ENCODE measurements at places on chromosomes 3 and 15.

GRCh38 chr3:46677411-46677726, 16.1 kb downstream of the ALS2CL start:
- DNase-seq = no peak

GRCh38 chr3:127823426-127823857, 1.1 kb upstream of the MGLL start:
- DNase-seq = no peak

GRCh38 chr3:67386451-67386850, 268.0 kb downstream of the SUCLG2 start:
- no peak for DNase-seq

DNA sequence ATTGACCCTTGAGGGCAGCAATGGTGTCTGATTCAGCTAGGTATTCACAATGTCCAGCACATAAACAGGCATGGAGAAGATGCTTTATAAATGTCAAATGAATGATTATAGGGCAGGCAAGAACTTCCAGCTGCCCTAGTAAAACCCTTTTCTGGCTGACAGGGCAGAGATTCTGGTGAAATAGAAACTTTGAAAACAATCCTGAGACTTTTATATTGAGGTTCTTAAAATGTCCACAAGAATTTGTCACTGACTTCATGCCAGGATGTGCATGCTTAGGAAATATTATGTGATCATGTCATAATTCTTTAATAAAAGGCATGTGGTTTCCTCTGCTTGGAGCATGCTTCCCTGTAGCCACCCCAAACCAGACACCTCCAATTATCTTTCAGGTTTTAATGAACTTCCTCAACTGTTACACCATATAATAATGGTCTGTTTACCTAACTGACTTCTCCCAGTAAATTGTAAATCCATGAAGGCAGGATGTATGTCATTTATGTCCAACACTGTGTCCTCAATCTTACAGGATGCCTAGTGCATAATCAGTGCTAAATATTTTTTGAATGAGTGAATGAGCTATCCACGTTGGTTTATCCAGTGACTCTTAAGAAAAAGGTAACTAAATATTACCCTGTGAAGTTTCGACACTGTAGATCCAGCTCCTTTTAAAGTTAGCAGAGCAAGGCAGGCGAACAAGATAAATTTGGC, 43.4 kb upstream of the CLRN1 start:
- no peak for DNase-seq

DNA sequence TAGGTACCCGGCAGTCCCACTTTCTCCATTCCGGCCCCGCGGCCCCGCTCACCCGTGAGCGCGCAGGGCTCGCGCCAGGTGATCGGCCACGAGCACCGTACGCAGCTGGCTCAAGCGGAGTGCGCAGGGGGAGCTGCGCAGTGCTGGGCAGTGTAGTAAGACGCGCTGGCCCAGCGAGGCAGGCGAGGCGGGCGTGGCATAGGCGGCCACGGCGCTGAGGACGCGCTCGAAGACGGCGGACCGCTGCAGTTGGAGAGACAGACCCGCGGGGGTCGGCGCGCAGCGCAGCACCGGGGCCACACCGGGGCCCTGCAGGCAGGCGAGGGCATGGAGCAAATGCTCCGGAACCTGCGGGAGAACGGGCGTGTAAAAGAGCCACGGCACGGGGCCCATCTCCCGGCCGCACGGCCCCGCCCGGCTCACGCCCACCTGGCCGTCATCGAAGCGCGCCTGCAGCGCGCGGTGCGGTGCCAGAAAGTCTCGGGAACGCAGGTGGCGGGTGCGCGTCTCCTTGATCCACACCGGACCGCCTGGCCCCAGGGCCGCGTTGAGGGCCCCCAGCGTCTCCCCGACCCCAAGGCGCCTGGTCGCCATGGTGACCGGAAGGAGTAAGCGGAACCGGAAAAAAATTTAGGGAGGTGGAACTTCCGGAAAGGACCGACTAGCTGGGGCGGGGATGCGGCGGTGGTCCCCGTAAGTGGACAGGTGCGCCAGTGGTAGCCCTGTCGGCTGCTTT, at the start of gene DALRD3:
DALRD3 (minus strand) TSS at position 610 of the 736 bp plus-strand sequence; CDS start at position 594, 16 bp downstream.
- DNase-seq = peak; percentile 85

GRCh38 chr3:98588065-98588464, 5.3 kb downstream of the CPOX start:
- no peak for DNase-seq

GRCh38 chr3:72200332-72200731, 415.4 kb upstream of the PROK2 start:
- DNase-seq = no peak

GRCh38 chr3:168498194-168498593, 402.5 kb upstream of the GOLIM4 start:
- DNase-seq = no peak

GRCh38 chr15:74616366-74616939, 817 bp downstream of the CLK3 start:
- peak; percentile 77 for DNase-seq

DNA sequence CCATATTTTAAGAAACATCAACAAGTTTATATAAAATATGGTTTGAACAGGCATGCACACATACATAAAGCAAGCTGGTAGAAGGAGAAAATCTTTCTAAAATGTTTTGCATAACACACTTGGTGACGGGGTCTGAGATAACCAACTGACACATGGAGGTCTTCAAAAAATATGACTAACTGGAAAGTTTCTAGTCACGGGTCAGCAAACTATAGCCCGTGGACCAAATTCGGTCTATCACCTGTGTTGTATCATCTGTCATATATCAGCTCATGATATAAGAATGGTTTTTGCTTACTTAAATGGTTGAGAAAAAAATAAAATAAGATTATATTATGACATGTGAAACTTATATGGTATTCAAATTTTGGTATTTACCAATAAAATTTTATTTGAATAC, 465.1 kb downstream of the FOXP1 start:
- DNase-seq = no peak

DNA sequence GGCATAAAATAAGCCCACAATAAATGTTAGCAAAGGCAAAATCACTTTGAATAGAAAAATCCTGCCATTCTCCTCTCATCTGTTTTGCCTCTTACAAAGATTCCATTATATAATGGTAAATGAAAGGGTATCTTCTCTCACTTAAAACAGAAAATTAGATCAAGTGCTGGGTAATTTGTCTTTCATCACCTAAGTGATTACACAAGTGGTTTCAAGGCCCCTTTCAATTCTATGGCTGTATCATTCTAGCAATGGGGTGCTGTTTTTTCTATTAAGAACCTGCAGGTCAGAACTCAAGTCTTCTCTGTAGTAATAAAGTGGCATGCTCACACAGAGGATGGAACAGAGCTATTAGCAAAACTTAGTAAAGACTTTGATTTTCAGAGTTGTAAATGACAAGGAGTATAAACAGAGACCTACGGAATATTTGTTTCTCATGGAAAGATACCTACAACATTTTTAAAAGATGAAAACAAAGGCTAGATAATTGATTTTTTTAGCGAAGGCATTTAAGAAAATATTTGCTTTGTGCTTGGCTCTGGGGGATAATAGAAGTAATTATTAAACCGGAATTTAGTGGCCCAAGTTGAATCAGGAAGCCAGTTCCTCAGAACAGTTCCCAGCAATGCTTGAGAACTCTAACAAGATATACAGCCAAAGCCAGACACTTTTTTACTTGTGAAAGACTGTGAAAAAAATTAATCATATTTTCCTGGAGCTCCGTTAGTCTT, 137.4 kb downstream of the CMSS1 start:
- DNase-seq = no peak

- no peak for DNase-seq
Observed at GRCh38 chr15:100808691-100809090, 70.9 kb upstream of the ALDH1A3 start.

- DNase-seq = no peak
Observed at GRCh38 chr15:83927704-83928391, 273.9 kb downstream of the ADAMTSL3 start.

DNA sequence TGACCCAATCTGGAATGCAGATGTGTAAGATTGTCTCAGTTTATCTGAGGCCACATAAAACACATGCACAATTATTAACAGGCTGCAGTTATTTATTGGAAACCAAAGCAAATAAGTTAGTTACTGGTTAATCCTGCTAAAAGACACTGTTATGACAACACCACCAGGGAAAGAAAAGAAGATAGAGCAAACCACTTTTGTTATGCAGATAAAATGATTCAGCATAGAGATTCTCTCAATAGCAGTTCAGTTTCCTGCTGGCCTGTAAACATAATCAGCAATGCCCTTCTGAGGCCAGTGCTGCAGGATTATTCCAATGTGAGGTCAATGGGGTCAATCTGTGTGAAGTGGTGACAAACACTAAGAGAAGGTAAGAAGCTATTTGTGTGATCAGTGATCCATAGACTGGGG, 244.4 kb downstream of the ZBTB20 start:
- DNase-seq = no peak

- DNase-seq = no peak
Observed at GRCh38 chr3:171770689-171771620, 39.3 kb downstream of the PLD1 start.

DNA sequence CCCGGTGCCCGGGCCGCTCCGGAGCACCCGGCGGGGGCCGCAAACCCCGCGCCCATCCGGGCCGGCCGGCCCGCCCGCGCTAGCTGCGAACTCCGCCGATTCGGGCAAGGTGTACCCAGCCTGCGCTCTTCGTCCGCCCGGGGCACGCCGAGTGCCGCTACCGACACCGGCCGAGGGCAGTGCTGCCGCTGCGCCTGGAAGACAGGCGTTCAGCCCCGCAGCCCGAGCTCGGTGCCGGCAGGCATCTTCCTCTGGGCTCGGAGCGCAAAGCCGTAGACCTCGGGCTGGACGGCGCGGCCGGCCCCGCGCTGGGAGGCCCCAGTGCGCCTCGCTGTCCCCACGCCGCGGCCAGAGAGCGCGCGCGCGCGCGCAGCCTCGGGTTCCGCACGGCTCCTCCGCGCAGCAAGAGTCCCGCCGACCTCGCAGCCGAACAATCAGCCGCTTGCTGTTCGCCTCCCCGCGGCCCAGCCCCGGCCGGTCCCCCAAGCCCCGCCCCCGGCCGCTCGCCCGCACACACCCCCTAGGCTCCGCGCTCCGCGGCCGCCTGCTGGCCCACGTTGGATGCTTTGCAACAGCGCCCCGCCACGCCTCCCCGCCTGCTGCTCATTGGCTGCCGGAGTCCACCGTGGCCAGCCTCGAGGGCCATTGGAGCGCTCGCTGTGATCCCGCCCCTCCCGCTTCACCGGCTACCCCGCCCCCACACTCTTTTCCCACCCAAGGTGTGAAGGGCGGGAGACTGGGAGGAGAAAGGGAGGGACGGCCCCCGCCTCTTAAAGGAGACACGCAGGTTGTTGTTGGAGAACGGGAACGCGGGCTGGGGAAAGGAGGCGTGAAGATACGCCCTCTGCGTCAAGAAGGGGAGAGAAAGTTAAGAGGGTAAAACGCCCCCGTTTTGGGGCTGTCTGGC, at the start of gene LRIG1:
LRIG1 (minus strand) TSS at position 447 of the 907 bp plus-strand sequence. CDS start 615 bp downstream, outside the sequence.
- DNase-seq = peak; percentile 97

DNA sequence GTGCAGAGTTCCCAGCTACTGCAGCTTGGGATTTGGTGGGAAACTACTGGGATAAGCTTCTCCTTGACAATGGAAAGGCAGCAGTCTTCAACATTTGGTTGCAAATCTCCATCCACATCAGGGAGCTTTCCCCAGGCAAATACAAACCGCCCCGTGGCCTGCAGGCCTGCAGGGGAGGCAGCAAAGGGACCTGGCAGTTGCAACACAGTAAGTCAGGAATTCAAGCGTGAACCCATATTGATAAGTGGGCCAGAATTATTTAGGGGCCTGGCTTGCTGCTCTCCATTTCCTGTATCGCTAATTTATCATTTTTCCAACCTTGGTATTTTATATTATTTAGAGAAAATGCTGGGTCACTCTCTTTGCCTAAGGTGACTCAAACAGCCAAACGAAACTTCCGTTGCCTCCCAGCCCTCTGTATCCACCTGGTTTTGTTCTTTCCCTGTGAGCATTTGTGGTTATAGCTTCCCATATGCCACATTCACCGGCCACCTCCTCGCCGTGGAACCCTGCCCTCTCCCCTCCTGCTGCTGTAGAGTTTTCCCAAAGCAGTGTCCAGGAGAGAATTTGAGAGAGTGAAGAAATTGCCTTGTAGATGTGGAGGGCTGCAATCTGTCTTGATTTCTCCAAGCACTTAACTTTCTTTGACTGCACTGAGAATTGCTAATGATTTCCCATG, 34.8 kb downstream of the B3GALNT1 start:
- DNase-seq = no peak

DNA sequence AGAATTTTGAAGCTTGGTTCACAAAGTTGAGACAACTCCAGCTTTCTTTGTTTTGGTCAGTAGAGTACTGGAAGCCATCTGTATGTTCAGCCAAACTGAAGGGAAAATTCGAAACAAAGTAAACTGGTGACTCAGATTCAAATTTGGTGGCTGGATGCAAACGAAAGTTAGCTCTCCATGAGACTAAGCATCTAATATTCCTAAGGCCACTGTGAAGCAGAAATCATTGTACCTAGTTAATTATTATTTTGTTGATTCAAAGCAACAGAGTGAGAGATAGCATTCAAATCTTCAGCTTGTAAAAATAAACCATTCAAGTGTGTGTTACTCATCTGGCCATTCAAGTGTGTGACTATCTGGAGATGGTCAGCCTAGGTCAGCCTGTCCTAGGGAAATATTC, 42.1 kb downstream of the NR2F2 start:
- DNase-seq = no peak

DNA sequence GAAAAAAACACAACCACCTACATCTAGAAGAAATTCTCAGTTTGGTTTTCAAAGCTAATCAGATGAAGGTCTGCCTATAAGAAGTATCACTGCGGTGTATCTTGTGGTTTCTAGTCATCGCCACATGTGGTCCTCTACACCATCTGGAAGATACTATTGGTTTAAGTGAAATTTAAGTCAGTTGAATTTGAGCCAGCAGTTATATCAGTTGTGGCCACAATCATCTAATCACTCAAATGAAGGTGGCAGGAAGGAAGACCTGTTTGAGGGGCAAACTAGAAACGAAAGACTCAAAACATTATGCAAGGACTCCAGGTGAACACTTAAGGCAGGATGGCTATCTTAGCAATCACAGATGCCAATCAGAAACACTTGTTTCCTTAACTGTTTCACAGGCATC, 48.7 kb downstream of the ETV5 start:
- no peak for DNase-seq

DNA sequence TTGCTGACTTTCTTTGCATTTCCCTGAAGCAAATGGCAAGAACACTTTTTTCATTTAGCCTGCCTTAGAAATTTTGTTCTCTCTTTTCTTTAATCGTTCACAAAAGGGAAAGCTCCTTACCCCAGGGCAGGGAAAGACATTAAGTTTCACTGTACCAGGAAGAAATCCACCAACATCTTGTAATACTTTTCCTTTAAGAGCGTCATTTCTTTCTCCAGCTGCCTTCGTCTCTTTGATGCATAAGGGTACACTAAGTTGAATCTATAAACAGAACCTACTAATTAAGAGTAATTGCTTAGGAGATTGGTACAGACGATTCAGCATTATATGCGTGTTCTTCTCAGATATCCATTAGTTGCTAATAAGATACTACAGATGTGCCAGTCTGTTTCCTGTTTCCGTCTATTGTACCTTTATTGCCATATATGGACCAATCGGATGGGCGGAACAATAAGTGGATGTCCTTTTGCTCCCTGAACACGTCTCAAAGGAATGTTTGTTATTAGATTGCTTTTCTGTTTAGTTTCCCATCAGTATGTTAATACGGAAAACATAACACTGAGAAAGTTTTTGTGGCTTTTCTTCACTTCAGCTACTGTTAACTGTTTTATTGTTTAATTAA, 276.7 kb upstream of the RARB start:
- no peak for DNase-seq

GRCh38 chr3:129650256-129650872, 43.9 kb upstream of the PLXND1 start:
- DNase-seq = peak; percentile 62

- no peak for DNase-seq
Observed at GRCh38 chr3:143122608-143123352, 3.2 kb downstream of the CHST2 start.
